ENCODE measurements at places on chromosomes 12 and 14. TPM values are rescaled to one million over a fixed set of nuclear protein-coding genes. Genes with fewer than 3 reads are reported as not detected.

The TMTC1 gene
- not detected for total RNA-seq

The GLIPR1L1 gene
- total RNA-seq: not detected

The EPS8 gene
- total RNA-seq: 0.65 TPM

The TEX52 gene
- total RNA-seq: not detected

The KRT79 gene
- total RNA-seq: 0.23 TPM

The SDR9C7 gene
- total RNA-seq: not detected

The TOMM20L gene
- not detected for total RNA-seq

The CYP27B1 gene
- total RNA-seq: 11.4 TPM

The BMP4 gene
- not detected for total RNA-seq

The KCNH5 gene
- not detected for total RNA-seq

The MYO1A gene
- total RNA-seq: 1.7 TPM

The TAS2R46 gene
- 0.34 TPM for total RNA-seq

The RNASE7 gene
- total RNA-seq: not detected

The GPR162 gene
- total RNA-seq: 0.21 TPM

The SLC4A8 gene
- total RNA-seq: 3.7 TPM

The SYNDIG1L gene
- total RNA-seq: not detected

The AQP5 gene
- total RNA-seq: not detected
